Fibroblast of lung (primary cell): ENCODE measurements at places on chromosomes 2 and 18. TPM values are rescaled to one million over a fixed set of nuclear protein-coding genes. Genes with fewer than 3 reads are reported as not detected.

Gene RESP18
- total RNA-seq, result not detected in 2 replicates

Gene HOXD1
- not detected in 2 replicates for total RNA-seq

Gene IGFBP5
- total RNA-seq, result 783 and 1,100 TPM in 2 replicates

Gene ZC3H6
- total RNA-seq, result 4.4 and 6.6 TPM in 2 replicates

Gene VSNL1
- total RNA-seq, result 1.2 and 1.3 TPM in 2 replicates

Gene KLHL14
- not detected in 2 replicates for total RNA-seq

Gene SLC4A5
- total RNA-seq, result under 0.01 and 0.17 TPM in 2 replicates

Gene SLC4A3
- total RNA-seq, result 1.3 and 1.5 TPM in 2 replicates

Gene SLC38A11
- 0.26 and 0.50 TPM in 2 replicates for total RNA-seq

Gene SCYGR4
- total RNA-seq, result not detected in 2 replicates

Gene CDC42EP3
- 5.6 and 19.2 TPM in 2 replicates for total RNA-seq

Gene ASB3
- 31.9 and 32.6 TPM in 2 replicates for total RNA-seq

Gene CYP27C1
- not detected in 2 replicates for total RNA-seq

Gene NOSTRIN
- total RNA-seq, result 0.50 TPM in 1 of 2 replicates, not detected in the other

Gene ASXL3
- 0.51 and 0.66 TPM in 2 replicates for total RNA-seq

Gene CPO
- under 0.01 TPM in 1 of 2 replicates, not detected in the other for total RNA-seq

Gene SPATA3
- not detected in 2 replicates for total RNA-seq

Gene AQP12A
- total RNA-seq, result not detected in 2 replicates

Gene KCNJ13
- not detected in 2 replicates for total RNA-seq

Gene ARHGAP25
- 3.1 and 5.8 TPM in 2 replicates for total RNA-seq
